Suppressor macrophage treated with lipopolysaccharide for 4 hours (primary cell): ENCODE measurements at places on chromosomes 6 and 20.

DNA sequence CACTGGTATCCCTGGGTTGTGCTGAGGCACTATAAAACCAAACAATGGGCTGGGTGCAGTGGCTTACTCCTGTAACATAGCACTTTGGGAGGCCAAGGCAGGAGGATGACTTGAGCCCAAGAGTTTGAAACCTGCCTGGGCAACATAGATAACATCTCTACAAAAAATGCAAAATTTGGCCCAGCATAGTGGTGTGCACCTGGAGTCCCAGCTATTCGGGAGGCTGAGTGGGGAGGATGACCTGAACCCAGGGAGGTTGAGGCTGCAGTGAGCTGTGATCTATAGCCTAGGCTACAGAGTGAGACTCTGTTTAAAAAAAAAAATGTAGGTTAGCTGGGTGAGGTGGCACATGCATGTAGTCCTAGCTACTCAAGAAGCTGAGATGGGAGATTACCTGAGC, 7.7 kb upstream of the SLC4A11 start:
- DNase-seq, result no peak

GRCh38 chr6:23905133-23905815, 220.7 kb upstream of the NRSN1 start:
- no peak for DNase-seq

- no peak for DNase-seq
Measured at GRCh38 chr6:131048933-131049515, 14.0 kb downstream of the EPB41L2 start.

DNA sequence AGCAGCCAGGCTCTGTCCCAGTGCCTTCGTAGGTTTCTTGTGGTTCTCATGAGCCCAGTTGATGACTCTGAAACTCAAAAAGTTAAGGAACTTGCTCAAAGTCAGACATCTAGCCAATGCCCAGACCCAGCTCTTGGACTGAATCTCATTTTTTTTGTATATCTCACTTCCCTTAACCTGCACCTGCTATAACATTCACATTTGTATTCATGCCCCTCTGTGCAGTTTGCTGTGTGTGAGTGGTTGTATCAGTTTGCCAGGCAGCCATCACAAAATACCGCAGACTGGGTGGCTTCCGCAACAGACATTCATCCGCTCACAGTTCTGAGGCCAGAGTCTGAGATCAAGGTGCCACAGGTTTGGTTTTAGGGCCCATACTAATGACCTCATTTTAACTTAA, 49.9 kb downstream of the IPCEF1 start:
- no peak for DNase-seq

- peak; percentile 31 for DNase-seq
Measured at GRCh38 chr6:35218021-35218420, 4.3 kb downstream of the SCUBE3 start.

DNA sequence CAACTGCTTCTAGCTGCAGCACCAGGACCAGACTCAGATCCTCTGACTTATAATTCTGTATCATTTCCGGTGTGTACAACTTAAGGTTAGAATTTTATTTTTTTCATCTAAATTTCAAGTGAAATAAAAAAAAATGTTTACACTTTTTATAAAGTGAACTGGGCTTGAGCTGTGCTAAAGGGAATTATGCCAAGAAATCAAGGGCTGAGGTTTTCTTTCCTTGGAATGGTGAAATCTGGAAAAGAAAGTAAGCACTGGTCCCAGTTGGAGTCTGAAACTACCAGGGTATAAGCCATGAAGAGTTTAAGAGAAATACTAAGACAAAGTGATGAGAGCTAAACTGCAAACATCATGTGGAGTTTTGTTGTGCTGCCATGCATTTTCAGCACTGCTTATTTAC, 21.7 kb upstream of the FYN start:
- DNase-seq, result no peak

DNA sequence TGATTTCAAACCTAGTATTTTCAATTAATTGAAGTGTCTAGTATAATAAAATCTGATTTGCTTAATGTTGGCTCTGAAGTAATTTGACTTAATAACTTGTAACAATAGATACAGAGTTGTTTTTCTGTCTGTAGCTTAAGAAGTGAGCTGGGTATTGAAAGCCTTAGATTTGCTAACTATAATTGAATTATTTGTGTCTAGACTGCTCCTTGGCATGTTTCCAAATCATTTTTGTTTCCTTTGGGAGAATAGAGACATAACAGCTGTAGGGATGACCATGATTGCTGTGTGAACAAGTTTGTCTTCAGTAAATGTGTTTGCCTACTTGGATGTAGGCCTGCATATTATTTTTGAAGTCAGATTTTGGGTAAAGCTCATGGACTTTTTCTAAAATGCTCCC, 115.4 kb downstream of the SCAF8 start:
- DNase-seq, result no peak

- DNase-seq, result peak; percentile 52
Measured at GRCh38 chr6:29702519-29703103, 20.6 kb upstream of the HLA-F start.

DNA sequence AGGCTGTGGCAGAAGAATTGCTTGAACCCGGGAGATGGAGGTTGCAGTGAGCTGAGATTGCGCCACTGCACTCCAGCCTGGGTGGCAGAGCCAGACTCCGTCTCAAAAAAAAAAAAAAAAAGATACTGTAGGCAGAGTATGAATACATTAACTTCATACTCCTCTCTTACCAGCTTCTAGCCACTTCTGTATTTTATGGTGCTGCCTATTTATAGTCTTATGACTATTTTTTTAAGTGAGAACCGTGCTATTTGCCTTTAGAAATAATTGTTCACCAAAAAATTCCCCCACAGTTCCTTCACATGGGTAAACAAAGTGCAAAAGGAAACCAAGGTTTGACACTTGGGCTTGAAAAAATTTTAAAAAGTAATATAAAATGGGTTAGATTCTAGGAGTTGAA, 1.5 kb upstream of the SNRNP48 start:
- peak; percentile 45 for DNase-seq

- DNase-seq, result no peak
Measured at GRCh38 chr20:20781029-20781428, 68.6 kb upstream of the RALGAPA2 start.

DNA sequence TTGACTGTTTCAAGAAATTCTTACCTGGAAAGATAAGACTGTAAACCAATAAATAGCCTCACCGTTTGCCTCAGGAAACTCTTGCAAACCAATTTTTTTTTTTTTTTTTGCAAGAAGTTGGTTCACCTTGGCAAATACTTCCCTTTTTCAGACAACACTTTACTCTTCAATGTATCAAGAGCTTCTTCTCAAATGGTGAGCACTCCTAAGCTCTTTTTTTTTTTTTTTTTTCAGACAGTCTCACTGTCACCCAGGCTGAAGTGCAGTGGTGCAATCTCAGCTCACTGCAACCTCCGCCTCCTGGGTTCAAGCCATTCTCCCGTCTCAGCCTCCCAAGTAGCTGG, 22.7 kb upstream of the SNTA1 start:
- DNase-seq, result no peak

DNA sequence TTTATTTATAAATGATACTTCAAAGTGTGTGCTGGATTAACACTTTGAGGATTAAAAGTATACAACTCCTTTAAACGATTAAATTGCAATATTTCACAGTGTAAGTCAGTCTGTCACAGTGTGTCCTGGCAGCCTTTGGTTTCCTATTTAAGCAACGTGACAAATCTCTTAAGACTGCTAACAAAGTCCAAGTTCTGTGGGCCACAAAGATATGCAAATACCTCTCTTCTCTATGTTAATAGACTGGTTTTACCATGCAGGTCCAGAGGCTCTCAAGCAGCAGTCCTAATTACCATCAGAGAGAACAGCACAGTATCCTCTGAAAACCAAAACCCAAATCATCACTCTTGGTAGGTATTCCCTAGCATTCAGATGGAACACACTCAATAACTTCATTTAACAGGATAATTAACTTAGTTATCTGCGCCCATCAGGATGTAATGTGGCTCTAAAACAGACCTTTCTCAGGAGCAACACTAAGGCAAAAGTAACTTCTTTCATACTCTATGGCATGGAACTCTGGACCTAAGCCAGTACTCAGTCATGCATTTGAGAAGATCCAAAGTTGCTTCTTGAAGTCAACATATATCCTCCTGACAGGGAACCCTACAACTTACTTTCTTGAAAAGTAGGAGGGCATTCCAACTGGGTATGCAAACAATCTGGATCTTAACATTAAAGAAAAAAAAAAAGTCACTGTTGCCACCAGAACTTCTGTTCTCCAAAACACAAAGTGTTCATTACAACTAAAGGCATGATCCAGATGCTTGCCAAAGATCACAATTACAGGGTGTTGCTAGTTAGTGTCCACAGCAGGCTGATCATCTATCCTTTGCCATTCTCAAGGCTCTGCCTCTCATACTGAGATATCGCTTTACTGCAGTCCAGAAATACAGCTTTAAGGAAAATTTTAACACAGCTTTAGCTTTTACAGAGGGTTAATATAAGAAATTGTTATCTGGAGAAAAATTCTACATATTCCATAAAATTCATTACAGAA, 53.2 kb downstream of the MAN1A1 start:
- no peak for DNase-seq

GRCh38 chr20:61628480-61628879, 376.4 kb downstream of the CDH4 start:
- DNase-seq, result no peak

GRCh38 chr6:33578164-33578563, 1.9 kb downstream of the BAK1 start:
- DNase-seq, result no peak

DNA sequence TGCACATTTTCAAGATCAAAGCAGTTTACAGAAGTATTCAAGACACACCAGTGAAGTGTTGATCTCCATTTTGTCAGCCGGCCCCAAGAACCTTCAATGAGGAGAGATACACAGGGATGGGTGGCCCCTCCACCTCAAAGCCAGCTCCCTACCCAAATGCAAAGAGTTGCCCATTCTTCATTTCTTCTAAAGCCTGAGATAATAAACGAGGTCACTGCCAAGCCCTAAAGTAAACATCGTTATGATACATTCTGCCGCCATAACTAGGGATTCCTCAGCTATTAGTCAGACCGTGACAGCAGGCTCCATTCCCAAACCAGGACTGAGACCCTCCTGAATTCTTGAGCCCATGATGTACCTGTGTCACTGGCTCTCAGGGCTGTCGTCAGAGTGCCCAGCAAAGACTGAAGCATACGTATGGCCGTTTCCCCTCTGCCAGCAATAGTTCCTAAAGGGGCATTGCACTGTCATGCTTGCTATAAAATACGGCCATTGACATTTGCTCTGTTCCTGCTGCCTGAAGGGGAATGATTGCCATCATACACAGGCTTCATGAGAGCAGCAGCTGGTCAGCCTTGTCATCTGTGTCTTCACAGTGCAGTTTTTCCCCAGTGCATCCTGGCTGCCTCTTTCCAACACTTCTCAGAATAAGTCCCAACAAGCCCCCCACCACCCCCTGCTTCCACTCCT, 41.7 kb downstream of the ISM1 start:
- DNase-seq, result no peak

DNA sequence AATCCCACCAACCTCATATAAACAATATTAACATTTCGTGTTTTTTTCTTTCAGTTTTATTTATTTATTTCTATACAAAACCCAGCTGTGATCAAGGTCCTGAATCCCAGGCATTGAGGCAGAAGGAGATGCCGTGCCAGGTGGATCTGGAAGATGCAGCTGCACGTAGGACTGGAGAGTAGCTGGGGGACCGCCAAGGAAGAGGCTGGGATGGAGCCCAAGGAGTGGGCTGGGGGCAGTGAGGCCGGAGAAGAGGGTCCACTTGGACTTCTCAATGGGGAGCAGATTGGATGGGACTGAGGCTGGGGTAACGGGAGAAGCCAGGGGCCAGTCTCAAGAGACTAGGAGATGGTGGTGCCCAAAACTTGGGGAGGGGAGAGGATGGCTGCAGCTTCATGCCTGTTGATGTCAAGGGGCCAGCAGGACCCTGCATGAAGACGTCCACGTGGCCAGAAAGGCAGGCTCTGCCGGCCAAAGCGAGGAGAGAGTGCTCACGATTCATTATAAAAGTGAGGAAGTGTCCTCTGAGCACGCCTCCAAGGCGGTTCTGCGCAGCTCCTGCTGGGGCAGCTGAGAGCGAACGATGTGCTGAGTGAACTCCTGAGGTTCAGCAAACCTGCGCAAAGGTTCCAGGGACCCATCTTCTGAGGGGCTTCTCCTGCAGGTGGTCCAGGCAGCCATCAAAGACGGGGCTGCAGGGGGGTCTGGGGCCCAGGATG, 110.3 kb downstream of the BMP7 start:
- no peak for DNase-seq

DNA sequence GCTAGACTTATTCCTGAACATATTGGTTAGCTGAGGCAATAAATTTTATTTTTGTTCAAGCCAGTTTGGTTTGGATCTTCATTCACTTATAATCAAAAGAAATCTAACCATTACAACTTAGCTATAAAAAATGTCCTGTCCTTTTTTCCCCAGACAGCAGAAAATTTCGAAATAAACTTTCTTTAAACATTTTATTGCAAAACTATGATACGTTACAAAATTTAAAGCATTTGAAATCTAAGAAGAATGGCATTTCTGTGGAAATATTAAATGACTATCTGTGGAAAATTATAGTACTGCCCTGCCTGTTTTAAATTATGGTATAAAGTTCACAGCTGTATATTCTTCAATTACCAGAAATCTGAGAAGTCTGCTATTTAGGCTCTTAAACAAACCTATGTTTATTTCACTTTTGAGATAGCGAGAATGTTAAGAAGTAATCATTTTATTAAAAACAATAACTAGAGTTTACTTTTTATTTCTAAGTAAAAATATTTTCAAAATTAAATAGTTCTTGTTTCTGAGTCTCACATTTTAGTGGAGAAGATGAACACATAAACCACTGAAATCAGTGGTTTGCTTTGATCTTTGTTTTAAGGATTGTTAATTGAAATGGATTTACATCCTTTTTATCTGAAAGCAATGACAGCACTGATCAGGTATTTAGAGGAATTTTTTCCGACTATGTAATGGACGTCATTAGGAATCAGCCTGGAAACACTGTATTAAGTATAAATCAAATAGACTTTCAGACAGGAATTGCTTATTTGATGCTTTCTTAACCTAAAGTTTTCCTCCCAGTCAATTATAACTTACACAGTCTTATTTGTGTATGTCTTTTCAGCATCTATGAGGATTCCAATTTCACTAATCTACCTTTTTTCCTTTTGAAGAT, 553.7 kb downstream of the COL12A1 start:
- DNase-seq, result no peak

DNA sequence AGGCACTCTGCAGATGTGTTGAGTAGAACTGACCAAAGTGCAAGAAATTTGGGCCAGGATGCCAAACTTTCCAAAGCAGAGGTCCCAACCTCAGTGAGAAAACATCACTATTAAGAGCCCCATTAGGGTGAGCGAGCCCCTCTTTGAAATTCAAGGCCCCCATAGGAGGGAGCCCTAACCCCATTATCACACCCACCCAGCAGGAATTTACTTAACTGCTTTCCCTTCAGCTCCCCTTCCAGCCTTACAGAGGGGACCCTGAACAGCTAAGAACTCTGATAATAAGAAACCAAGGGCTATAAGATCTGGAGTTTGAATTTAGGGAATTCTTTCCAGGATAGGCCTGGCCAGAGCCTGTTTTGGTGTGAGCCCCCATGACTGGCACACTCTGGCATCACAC, 130.6 kb downstream of the NFATC2 start:
- no peak for DNase-seq

- DNase-seq, result peak; percentile 14
Measured at GRCh38 chr20:23367770-23368169, 5.8 kb downstream of the GZF1 start.

- DNase-seq, result no peak
Measured at GRCh38 chr6:34512738-34513115, 43.4 kb downstream of the SPDEF start.
